ENCODE measurements at places on chromosomes 2 and 18.

DNA sequence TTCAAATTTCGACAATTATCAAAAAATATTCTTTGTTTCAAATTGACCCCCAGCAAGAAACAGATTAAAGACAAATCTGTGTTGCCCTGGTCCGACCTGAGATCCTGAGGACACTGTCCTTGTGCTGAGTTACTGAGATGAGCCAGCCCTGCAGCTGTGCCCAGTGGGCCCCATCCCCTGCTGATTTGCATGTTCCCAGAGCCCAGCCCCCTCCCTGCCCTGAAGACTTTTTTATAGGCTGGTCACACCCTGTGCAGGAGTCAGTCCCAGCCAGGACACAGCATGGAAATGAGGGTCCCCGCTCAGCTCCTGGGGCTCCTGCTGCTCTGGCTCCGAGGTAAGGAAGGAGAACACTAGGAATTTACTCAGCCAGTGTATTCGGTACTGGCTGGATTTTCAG is 31.4 kb upstream of the ZNG1B start:
- DNase-seq: no peak

DNA sequence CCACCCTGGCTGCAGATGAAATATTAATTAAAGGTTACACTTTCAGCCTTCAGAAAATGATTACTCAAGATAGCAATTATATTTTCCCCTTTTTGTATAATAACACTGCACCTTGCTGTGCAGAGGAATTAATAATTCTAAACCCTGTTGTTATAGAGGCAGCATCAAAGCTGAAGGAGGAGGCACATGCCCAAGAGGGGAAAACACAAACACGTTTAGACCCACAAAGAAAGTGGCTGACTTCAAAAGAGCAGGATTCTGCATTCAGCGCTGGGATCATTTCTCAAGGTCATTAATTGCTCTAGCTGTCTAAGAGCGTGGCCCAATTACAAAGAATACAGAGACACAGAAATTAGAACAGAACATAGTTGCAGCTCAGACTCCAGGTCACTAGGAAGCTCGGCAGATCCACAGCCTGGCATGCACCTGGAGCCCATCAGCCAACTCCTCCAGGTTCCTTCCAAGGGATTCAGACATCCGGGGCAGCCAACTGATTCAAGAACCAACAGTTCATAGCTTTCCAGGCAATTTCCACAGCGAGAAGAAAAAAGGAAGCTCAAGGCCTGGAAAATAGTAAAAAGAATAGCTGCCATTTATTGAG is 102.3 kb upstream of the ID2 start:
- DNase-seq: no peak

GRCh38 chr2:217276433-217276832 is 416.6 kb upstream of the TNP1 start:
- DNase-seq: no peak

DNA sequence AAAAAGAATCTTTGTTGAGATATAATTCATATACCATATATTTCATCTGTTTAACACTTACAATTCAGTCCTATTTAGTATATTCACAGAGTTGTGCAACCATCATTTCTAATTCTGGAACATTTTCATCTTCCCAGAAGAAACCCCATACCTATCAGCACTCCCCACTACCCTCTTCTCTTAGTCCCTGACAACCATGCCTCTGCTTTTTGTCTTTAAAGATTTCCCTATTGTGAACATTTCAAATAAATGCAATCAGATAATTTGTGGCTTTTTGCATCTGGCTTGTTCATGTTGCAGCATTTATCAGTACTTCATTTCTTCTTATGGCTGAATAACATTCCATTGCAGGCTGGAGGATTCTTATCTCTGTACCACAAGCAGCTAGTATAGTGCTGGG is 305.9 kb upstream of the MEX3C start:
- no peak for DNase-seq

DNA sequence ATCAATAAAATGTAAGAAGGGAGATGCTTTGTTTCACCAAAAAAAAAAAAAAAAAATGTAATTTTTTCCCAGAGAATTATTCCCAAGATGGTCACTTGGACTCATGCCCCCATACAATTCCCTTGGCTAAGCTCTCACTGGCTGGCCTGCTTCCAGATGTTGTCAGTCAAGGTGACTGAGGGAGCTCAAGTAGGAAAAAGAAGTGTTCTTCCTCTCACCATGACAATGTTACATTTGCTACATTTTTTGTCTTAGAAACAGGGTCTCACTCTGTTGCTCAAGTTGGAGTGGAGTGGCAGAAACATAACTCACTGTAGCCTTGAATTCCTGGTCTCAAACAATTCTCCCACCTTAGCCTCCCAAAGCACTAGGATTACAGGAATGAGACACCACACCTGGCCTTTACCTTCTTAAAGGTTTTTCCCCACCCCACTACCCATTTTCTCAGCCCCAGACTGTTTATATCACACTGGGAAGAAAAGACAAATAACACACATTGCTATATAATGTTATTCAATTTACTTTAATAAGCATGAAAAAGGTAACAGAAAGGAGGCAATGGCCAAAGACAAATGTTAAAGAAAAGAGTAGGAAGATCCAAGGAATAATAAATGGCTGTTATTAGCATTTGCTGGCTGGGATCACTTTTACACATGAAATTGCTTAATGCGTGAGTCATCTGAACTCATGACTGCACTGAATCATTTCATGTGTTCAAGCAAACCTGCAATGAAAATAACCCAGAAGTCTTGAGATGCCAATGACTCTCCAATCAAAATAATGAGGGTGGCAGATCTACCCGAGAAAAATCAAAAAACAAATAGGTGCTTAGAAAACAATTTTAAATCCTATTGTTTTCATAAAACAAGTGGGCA is 45.2 kb downstream of the ACVR1 start:
- peak; percentile 97 for DNase-seq

DNA sequence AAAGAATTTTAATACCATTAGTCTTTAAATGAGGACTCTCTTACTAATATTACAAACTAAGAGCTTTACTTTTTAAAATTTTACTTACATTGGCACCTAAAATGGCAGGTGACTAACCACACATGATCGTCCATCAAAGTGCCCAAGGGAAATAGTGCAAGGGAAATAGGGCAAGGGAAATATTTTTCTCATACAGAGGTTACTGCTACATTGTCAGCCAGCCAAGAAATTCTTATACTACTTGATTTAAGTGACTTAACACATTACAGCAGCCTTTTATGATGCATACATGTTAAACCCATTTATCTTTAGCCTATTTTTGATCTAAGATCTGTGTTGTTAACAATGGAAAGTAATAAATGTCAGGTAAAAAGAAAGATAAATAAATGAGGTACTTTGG is 587.2 kb upstream of the PKDCC start:
- DNase-seq: no peak

DNA sequence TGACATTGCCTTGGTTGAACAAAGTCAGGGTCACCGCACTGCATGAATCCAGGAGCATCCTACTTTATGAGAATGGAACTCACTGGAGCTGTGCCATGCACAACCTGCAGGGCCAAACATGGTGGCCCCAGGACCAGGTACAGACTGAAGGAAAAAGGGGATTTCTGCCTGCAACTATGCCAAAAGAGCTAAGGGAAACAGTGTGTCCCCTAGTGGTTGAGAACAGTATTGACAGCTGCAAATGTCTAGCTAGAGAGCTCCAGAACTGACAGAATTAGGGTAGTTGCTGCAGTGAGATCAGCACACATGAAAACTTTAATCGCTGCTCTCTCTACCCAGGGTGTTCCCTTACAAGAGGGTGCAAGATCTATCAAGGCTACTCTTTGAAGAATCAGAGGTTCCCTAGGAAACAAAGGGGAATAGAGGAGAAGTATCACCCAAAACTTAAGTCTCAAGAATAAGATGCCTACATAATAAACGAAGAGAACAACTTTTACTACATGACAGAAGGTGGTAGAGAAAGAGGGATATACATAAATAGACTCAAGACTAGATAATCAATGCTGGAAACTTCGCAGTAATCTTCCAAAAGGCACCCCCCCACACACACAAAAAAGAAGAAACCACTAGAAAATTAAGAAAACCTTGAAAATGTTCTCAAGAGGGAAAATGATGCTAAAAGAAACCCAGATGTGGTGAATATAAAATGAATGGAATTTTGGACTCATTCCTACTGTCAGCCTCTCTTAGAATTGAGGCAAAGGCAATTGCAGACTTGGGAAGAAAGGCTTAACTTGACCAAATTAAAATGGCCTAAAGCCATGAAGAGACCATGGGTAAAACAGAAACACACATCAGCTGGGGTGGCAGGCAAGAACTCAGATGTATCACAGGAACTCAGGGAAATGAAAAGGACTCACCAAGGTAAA is 43.6 kb upstream of the IHH start:
- peak; percentile 53 for DNase-seq

DNA sequence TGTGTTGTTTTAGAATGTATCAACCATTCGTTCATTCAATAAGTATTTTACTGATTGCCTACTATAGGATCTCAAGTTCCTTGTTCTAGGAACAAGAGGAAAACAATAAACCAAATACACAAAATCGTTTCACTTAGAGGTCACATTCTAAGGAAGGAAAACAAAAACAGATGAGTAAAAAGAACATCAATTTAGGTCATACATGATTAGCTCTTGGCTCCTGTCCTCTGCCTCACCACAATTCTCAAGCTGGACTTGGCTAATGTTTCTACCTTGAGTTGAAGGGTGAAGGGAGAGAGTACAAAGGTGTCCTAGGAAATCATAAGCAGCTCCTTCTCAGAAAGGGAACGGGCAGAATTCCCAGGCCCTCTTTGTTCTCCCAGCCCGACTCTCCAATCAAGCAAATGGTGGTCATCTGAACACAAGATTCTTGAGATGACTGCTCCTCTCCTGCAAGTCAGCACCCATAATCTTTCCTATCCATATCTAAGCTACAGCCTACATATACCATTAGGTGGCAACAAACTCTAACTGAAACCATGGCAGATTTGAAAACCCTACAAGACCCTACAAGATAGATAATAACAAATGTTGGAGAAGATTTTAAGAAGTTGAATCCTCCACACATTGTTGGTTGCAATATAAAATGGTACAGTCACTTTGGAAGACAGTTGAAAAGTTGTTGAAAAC is 76.0 kb downstream of the CBLN2 start:
- no peak for DNase-seq

DNA sequence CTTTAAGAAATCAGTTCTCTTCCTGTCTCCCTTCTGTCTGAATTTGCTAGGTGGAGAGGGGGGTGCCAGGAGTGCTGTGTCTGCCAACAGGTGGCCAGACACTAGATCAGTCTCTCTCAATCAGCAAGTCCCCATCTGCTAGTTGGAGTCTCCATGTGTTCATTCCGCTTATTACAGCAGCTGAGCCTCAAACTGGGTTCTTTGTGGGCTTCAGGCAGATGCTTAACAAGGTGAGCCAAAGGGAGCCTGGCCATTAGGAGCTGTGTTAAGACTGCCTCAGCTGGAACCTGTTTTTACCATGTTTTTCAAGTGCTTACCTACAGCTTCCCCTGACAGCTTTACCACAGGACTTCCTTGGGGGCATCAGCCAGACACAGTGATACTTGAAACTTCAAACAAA is 401.9 kb downstream of the LRP1B start:
- DNase-seq: no peak

GRCh38 chr2:164032995-164033394 is 297.2 kb upstream of the FIGN start:
- DNase-seq: no peak

GRCh38 chr2:39150890-39151497 is 30.1 kb upstream of the SOS1 start:
- DNase-seq: no peak

DNA sequence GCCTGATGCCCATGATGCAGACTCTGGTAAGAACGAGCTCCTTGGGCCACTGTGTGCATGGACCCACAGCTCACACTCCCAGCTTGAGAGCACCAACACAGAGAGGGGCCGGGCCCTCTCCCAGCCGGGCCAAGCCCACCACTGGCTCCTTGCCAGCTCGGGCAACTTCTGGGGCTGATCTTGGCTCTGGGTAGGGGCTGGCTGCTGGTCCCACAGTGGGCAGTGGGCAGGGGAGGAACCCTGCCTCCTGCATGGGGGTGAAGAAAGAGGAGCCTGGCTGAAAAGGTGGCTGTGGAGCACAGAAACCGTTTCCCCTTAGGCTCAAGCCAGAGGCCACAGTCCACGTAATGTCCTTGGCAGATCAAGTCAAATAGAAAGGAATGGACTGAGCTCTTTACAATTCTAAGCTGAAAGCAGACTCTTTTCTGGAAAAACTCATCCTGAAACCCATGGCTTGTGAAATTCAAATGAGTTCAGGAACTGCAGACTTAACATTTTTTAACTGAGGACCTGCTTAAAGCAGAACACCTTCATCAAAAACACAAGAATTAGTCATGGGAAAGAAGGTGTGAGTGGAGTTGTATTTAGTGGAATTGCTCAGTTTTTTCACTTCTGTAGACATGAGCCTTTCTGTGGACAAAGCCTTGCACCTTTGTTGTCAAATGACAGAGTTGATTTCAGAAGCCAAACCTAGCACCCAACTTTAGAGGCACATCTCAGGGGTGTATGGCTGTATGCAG is 104.9 kb downstream of the STPG4 start:
- DNase-seq: no peak

GRCh38 chr2:36770542-36771287 is 74.2 kb downstream of the VIT start:
- DNase-seq: peak; percentile 52

- no peak for DNase-seq
These were observed 9.9 kb upstream of the COL6A3 start for GRCh38 chr2:237423891-237424290.

DNA sequence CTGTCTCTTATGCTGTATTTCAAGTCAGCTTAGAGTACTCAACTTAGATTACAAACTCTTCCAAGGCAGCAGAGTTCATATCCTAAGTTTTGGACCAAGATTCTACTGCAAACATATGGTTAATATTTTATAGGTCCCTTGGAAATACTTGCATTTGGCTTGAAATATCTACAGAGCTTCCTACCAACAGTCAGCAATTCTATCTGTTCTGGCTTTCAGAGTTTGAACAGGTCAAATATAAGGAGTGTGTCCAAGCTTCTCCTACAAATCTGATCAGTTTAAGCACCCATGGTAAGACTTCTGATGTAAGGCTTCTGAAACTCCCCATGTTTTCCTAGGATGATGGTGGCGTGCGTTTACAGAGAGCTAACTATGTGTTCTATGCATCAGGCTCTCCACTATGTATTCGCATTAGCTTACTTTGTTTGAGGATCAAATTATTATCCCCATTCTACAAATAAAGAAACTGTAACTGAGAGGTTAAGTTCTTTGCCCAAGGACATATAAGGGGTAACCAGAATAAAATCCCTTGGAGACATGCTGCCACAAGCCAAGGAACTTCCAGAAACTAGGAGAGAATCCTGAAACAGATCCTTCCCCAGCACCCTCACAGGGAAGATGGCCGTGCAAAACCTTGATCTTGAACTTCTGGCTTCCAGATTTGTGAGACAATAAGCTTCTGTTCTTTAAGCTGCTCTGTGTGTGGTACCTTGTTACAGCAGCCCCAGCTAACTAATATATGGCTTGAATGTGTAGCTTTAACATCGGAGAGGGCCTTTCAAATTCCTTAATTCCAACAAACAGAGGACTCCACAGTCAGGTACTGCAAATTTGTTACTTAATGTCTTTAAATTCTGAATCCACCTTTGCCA is 55.1 kb downstream of the ATP8B1 start:
- DNase-seq: no peak

All from GM23248 (cell line).